ENCODE measurements at places on chromosomes 16 and 17.

DNA sequence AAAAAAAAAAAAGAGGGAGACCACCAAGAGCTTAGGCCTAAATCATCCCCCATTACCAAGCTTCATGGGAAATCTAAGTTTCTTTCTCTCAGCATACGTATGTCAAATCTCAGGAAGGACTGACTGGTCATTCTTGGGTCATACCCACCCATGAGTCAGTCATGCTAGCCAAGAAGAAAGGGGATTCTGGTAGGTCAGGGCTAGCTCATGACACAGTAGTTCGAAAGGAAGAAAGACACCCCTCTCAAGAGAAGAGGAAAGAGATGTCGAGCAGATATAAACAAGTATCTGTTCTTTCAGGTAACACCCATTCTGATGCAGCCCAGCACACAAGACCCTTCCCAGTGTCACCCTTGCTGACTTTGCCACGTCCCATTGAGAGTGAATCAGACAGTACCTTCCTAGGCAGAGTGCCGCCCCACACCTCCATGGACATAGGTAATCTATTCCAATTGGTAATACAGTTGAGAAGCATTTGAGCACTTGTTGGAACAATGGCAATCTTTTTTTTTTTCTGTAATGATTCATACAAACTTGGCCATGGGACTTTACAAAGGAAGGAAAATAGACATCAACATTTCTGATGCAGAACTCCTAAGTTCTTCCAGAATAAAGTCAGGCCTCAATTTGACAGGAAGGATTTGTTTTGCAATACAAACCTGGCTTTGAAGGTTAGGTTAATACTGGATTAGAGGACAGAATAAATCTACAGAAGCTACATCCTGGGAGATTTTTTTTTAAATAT, 38.2 kb downstream of the COPRS start:
- DNase-seq: no peak

GRCh38 chr17:68378268-68379176, 78.8 kb downstream of the WIPI1 start:
- no peak for DNase-seq

DNA sequence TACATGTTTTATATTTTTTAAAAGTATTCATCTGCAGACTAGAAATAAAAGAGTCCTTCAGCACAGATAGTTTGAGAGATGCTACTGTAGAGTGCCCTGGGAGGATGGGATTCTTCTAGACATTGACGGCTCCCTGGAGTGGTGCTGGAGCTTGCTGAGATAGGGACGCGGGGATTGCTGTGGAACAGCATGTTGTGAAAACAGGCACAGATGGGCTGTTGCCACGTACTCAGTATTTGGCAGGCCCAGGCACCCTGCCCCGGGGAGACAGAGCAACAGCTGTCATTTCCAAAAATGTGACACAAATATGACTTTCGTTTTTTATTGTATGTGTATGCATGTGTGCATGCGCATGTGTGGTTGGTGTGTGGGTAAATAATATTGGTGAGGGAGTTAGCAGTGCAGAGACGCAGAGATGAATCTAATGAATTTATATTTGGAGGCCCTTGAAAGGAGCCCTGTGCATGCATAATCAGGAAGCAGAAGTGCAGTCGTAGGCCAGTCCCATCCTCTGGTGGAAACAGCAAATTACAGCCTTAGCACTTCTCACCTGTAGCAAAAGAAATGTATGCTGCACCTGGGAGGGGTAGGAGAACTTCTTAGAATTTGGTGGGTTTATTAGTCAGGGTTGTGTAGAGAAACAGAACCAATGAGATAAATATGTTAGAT, 6.2 kb upstream of the ABCA8 start:
- DNase-seq: no peak

DNA sequence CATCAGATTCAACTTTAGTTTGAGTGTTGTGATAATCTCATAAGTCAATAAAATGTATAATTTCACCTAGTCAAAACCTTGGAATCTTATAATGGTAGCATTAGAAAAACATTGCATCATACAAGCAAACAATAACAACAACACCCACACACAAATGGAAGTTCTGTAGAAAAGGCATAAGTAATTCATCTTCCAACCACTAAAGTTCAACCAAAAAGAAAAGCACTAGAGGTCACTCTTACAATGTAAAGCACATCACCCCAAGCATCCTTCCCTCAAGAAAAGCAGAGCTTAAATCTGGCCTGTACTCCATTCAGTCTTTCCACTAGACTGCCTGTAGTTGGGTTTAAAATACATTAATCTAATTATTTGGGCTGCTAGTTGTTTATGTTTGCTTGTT, 1.8 kb downstream of the CNTNAP4 start:
- DNase-seq: no peak

- DNase-seq: no peak
Measured at GRCh38 chr17:60941028-60941427, 263.4 kb downstream of the BCAS3 start.

DNA sequence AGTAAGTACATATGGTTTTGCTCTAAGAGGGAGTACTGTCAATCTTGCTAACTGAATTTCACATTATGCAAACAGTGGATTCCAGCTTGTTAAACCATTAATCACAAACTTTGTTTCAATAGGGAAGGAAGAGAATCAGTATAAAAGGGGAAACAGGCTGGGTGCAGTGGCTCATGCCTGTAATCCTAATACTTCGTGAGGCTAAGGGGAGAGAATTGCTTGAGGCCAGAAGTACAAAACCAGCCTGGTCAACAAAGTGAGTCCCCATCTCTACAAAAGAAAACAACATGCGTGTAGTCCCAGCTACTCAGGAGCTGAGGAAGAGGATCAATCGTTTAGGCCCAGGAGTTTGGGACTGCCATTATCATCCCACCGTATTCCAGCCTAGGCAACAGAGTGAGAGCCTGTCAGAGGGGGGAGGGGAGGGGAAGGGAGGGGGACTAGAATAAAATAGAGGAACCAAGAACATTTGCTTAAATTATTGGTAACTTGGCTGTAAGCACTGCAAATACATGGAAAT, 65.7 kb downstream of the FBXL20 start:
- no peak for DNase-seq

DNA sequence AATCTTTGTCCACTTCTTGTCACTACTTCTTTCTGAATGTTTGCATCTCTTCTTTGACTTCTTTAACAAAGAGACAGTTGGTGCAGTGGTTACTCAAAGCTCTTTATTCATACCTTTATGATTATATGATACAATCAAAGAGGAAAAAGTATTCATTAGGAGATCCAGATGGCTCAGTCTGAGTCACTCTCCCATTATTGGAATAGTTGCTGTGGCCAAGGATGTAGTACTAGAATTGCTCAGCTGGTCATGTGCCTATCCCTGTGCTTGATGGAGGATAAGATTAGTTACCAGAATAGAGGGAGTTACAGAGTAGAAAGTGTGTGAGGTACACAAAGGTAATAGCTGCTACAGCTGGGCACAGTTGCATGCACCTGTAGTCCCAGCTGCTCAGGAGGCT, 18.3 kb downstream of the BCAS3 start:
- DNase-seq: no peak

DNA sequence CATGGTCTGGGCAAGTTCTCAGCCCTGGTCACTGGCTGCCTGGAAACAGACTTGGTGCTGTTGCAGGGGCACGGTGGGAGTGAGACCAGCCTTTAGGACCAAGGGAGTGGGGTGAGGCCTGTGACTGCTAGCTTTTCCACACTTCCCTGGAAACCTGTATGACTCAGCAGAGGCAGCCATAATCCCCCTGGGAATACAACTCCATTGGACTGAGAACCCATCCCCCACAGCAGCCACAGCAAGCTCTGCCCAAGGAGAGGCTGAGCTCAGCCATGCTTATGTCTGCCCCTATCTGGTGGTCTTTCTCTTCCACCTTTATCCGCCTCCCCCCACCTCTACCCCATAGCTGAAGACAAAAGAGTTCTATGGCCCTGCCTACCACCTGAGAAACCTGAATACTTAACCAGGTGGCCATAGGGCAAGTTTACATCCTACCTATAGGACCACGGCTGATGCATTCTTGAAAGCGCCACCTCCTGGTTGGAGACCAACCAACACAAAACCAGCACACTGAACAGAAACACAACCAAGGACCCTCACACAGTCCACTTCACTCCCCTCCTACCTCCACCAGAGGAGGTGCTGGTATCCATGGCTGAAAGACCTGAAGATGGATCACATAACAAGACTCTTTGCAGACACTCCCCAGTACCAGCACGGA, 816.2 kb upstream of the SOX9 start:
- DNase-seq: no peak

DNA sequence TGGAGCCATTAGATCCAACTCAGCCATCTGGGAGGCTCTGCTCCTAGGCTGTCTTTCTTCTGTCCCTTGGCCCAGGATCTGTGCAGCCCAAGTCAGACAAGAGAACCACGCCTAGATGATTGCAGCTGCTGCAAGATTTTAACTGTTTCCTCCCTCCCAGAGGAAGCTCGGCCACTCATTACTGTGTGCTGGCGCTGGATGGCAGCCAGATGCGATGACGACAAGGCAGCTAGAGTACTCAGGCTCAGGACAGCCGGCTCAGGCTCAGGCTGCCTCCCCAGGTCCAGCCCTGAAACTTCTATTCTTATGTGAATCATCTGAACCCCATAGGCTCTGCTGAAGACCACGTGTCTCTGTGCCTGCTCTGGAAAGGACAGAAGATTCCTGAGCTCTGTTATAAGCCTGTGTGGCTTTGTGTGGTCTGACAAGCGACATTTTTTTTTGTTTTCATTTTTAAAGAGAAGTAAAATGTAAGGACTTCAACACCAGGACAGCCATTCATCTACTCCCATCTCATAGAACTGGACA, 32.1 kb upstream of the FBXW10B start:
- no peak for DNase-seq

DNA sequence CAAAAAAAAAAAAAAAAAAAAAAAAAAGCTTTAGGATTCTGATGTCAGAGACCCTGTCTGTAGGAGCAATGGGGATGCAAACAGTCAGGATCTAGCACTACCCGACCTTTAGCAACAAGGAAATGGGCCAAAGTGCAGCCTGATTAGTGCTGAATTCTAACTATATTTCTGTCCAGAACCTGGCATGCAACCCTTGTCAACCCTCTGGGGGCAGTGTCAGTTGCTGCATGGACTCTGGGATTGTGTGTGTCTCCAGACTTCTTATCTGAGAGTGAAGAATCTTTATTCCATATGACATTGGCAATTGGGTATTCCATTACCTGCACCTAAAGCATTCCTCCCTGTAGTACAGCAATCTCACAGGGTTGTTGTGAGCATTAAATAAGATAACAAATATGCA, 120.3 kb upstream of the CRHR1 start:
- no peak for DNase-seq

- DNase-seq: no peak
Measured at GRCh38 chr17:10171122-10171571, 27.3 kb downstream of the GAS7 start.

GRCh38 chr16:48608871-48609651, 919 bp downstream of the N4BP1 start:
- no peak for DNase-seq

- peak; percentile 62 for DNase-seq
Measured at GRCh38 chr17:68200689-68201417, 47.0 kb upstream of the AMZ2 start.

GRCh38 chr16:8355675-8356074, 234.6 kb downstream of the TMEM114 start:
- no peak for DNase-seq

- no peak for DNase-seq
Measured at GRCh38 chr17:12744298-12744697, 45.0 kb upstream of the ARHGAP44 start.

- DNase-seq: no peak
Measured at GRCh38 chr16:63129411-63130125, 1093.3 kb upstream of the CDH8 start.

- DNase-seq: no peak
Measured at GRCh38 chr17:43524945-43525575, 21.1 kb downstream of the ETV4 start.

- no peak for DNase-seq
Measured at GRCh38 chr17:31825961-31826691, 32.9 kb downstream of the COPRS start.

GRCh38 chr16:3152277-3152990, 17.6 kb downstream of the ZNF213 start:
- DNase-seq: peak; percentile 67

- DNase-seq: peak; percentile 42
Measured at GRCh38 chr16:89722392-89723278, 1.3 kb downstream of the ZNF276 start.

GRCh38 chr17:76643553-76644148, at the start of gene ST6GALNAC1:
Gene ST6GALNAC1 (minus strand): TSS chr17:76643757. CDS start chr17:76643638, 119 bp downstream.
- no peak for DNase-seq

GRCh38 chr16:57144027-57144426, 41.8 kb downstream of the PSME3IP1 start:
- no peak for DNase-seq

GRCh38 chr16:22239131-22239805, 33.2 kb downstream of the EEF2K start:
- no peak for DNase-seq

GRCh38 chr16:84054271-84054670, 11.7 kb upstream of the SLC38A8 start:
- DNase-seq: no peak

DNA sequence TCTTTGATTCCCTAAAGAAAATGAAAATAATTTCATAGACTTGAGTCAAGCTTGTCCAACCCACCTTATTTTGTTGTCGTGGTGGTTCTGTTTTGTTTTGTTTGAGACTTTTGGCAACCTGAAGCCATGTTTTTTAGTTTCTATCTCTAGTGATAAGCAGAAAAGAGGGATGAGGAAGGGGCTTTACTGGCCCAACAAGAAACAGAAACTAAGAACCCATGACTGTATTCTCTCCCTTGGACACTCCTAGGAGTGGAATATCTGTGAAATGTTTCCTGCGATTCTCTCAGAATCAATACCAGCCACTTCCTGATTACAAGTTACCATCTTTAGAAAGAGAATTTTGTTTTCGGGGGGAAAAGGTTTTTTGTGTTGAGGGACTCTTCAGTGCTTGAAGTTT, 207.5 kb downstream of the PRKCA start:
- DNase-seq: no peak

- DNase-seq: no peak
Measured at GRCh38 chr17:83203073-83203471, 123.7 kb downstream of the METRNL start.

GRCh38 chr16:16016388-16016964, 67.1 kb downstream of the ABCC1 start:
- no peak for DNase-seq

GRCh38 chr16:55510185-55510805, 1.4 kb downstream of the LPCAT2 start:
- DNase-seq: no peak

Measured in activated T-helper 1 cell treated with anti-CD3 and anti-CD28 coated beads, Interleukin-2, amount 50 U/mL, for 16 hours (primary cell).